ENCODE measurements at places on chromosomes 2 and 18.

GRCh38 chr2:238027058-238027457, 33.7 kb upstream of the SCLY start:
- DNase-seq: no peak

- no peak for DNase-seq
Observed at GRCh38 chr18:48051945-48052840, 121.7 kb upstream of the SMAD2 start.

- peak; percentile 71 for DNase-seq
Observed at GRCh38 chr2:99881901-99882591, 260.3 kb downstream of the AFF3 start.

- no peak for DNase-seq
Observed at GRCh38 chr18:46771141-46771540, 14.3 kb upstream of the ST8SIA5 start.

DNA sequence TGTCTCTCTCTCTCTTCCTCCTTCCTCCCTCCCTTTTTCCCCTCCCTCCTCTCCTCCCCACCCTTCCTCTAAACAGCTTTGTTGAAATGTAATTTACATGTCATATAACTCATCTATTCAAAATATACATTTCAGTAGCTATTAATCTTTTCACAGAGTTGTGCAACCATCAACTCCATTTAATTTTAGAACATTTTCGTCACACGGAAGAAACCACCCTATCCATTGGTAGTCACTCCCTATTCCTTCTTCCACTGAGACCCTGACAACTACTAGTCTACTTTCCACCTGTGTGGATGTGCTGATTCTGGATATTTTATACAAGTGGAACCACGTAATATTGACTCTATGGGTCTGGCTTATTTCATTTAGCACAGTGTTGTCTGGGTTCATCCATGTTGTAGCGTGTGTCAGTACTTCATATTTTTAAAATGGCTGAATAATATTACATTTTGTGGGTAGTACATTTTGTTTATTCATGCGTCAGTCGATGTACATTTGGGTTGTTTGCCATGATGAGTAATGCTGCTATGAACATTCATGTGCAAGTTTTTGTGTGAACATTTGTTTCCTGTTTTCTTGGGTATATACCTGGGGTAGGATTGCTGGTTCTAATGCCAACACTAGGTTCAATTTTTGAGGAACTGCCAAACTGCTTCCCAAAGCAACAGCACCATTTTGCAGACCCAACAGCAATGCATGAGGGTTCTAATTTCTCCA, 100.1 kb upstream of the GCFC2 start:
- no peak for DNase-seq

DNA sequence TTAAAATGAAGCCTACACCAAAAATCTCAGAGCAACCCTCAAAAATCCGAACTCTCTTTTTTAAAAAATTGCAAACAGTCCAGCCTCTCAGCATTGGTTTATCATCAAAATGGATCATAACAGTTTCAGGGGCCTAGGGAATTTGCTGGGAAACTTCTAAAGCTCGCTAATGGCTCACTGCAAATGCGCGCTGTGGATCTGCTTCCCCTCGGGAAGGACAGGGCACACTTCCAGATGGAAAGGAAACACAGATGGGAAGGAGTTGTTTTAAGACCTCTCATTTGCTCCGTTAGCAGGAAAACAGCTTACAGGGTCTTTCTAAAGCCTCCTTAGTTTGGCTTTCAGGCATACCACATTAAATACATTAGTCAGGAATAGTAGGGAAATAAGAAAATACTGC, 27.2 kb downstream of the FECH start:
- DNase-seq: no peak

Measured in NCI-H1417 treated with DMSO at 0.1 percent for 48 hours (cell line).